ENCODE measurements at places on chromosomes 12 and 14.

DNA sequence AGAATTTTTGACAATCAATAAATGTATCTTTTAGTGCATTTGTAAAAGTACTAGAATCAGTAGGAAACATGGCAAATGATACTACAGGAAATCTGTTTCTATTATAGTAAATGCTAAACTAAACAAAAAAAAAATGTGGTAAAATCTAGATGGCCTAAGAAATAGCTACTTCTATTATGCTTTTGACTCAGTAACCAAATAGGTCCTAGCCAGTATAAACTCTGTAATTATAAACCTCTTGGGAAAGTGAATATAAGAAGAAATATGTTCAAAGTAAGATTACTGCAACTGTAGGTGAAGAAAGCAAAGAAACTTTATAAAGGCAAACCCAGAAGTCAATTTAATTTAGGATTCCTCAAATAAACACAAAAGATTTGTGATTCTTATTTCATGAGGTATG, 581.2 kb downstream of the LRFN5 start:
- no peak for DNase-seq

DNA sequence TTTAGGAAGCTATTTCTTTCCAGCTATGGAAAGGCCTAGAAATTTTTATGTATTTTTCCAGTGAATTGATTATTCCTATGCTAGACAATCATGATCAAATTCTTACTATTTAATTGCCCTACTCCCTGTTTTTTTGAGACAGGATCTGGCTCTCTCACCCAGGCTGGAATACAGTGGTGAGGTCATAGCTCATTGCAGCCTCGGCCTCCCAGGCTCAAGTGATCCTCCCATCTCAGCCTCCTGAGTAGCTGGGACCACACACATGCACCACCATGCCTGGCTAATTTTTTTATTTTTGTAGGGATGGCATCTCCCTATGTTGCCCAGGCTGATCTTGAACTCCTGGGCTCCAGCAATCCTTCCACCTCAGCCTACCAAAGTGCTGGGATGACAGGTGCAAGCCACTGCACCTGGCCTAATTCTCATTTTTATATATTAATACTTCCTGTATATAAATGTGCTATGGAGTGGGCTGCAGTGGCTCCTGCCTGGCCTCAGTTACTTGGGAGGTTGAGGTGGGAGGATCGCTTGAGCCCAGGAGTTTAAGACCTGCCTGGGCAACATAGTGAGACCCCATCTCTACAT, 16.0 kb upstream of the MDM2 start:
- no peak for DNase-seq

DNA sequence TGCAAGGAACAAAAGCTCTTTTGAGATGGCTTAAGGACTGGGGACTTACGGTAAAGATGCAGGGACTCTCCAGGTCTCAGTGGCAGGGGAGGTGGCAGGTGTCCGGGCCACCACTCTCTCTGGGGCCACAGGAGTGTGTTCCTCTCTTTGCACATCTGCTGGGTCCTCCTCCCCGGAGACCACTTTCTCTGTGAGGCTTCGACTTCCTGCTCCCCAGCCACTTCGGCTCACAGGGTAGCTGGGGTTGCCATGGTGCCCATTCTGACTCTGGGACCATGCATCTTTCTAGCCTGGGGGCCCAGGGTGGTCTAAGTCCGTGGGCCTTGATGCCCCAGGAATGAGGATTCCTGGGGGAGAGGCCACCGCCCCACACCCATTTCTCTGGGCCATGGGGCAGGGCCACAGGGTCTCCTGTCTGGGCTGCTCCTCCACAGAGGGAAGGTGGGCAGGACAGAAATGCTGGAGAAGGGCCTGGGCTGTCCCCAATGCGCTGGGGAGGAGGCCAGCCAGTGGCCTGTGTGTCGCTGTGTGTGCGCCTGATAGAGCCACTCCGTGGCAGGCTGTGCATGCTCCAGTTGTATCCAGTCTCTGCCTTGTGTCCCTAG, 38.5 kb downstream of the CCDC92 start:
- no peak for DNase-seq

DNA sequence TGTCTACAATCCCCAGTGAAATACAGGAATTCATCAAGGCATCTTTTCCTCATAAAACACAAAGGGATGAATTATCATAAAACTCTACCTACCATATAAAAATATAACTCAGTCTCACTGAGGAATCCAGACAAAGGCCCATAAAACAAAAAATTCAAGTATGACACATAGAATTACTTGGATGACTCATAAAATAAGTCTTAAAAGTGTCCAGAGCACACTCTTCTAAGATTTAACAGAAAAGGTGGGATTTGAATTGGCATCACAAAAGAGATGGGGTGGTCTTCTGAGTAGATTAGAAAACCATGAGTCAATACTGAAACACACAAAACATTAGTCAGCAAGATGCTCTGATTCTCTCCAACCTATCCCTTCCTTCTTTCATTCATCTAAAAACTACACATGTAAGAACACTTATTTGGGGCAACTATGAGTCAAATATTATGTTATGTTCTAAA, 202.7 kb upstream of the GARIN6 start:
- no peak for DNase-seq

GRCh38 chr12:14937689-14938088, 648 bp downstream of the ERP27 start:
- DNase-seq: no peak

DNA sequence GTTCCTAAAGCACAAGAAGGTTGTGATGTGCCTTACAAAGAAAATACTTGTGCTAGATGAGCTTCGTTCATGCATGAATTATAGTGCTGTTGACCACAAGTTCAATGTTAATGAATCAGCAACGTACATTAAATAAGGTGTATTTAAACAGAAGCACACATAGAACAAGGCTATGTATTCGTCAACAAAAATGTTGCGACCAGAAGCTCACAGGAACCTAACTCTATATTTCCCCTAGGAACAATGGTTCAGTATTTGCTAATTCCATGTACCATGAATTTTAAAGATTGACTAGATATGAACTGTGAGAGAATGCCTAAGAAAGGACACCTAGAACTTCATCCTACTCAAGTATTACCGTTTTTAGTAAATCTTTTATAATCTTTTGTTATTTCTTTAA, 149.6 kb downstream of the ITPR2 start:
- no peak for DNase-seq

GRCh38 chr14:44782775-44783238, 178.9 kb downstream of the KLHL28 start:
- no peak for DNase-seq

- no peak for DNase-seq
These were observed 93.8 kb downstream of the KIF21A start for GRCh38 chr12:39348941-39349626.

DNA sequence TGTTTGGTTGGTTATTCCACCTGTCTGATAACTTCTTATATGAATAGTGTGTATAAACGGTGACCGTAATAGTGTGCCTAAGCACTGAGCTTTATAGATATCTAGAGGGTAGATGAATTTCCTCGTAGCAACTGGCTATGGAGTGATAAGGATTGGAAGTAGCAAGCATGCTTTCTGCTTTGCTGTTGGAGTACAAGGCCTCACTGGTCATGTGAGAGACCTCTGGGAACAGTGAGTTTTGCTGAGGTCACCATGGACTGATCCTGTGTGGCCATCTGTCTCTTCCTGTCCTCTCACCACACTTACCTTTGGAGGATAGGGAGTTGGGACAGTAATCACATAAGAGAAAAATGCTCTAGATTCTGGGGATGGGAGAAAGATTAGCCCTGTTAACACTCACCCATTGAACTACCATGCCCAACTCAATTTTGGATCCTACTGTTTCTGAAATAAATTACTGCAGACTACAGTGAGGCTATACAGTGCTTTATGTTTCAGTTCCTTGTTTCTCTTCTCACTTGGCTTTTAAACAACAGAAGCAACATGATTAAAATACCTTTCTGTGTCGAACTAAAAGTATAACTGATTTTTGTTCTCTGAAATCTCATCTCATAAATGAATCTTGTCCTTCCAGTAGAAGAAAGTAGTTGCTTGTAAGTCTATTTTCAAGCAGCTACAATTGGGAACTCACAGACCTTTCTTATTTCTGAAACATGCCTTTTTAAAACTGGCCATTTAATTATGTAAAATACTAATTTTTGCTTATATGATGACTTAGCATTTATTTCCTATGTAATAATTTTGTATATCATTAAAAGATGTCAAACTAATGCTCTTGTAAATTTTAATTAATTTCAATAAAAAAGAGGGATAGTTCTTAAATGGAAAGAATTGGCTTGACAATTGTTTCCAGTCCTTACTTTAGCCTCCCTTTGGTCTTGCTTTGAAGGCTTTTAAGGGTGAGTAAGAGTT, 8.3 kb downstream of the TMX1 start:
- no peak for DNase-seq

- DNase-seq: no peak
These were observed 100.2 kb downstream of the GALC start for GRCh38 chr14:87892763-87893162.

DNA sequence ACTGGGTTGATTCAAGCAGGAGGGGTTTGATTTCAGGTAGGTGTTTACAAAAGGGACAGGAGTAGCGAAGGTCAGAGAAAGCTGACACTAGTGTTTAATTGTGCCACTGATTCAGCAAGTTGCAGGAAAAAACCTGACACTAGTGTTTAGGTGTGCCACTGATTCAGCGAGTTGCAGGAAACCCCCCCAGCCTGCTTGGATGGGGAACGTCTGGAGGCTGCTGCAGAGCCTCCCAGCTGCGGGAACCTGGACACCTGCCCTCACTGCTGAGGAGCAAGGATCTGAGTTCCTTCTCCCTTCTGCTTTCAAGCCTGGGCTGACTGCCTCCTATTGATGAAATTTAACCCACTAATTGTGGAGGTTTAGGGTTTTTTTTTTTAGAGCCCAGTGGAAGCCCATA, 84.2 kb downstream of the AVPR1A start:
- DNase-seq: no peak

- no peak for DNase-seq
These were observed 4.7 kb upstream of the MLXIP start for GRCh38 chr12:122073815-122074214.

- no peak for DNase-seq
These were observed 80.0 kb downstream of the PRIMA1 start for GRCh38 chr14:93708311-93708734.

GRCh38 chr12:52606581-52607218, 5.4 kb upstream of the KRT72 start:
- DNase-seq: no peak

DNA sequence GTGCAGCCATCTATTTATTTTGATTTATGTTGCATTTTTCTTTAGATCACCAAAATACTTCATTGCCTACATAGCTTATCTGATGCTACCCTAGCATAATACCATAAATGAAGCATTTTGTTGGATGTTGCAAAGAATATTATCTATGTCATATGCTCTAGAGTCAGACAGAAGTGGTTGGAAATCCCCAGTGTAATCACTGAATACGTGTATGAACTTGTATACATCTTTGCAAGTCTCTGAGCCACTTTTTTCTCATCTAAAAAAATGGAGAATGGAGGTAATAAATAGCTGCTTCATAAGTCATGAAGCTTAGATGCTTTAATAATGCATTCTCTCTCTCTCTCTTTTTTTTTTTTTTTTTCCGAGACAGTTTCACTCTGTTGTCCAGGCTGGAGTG, 18.5 kb downstream of the EVL start:
- no peak for DNase-seq

DNA sequence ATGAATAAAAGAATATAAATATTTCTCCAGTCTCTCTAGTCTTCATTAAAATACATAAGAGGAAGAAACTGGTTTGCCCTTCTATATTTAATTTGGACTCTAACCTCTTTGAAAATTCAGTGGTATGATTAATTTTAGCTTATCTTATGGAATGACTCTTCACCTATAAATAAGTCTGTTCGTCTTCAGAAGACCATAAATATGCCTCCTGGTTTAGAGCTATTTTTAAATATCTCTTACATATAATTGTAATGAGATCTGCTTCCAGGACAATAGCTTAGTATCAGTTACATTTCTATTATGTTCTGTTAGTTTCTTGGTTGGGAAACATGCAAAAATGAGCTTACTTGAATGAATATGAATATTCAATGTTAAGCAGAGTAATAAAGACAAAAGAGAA, 257.5 kb upstream of the HMGA2 start:
- DNase-seq: no peak

DNA sequence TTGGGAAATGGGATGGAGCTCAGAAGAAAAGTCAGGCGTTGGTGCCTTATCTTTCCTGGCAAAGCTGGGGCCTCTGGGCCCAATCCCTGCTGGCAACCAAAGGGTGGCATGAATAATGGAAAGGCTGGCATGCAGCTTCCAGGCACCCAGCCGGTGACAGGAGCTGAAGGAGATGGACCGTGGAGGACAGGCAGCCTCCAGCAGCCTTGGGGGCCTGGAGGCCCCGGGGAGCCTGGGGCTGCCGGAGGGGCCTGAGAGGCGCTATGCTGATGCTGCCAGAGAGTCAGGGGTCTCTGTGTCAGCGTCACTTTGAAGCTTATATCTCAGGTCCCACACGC, 38.2 kb upstream of the EML1 start:
- DNase-seq: no peak

- no peak for DNase-seq
These were observed 22.6 kb upstream of the DUSP16 start for GRCh38 chr12:12585115-12585863.

DNA sequence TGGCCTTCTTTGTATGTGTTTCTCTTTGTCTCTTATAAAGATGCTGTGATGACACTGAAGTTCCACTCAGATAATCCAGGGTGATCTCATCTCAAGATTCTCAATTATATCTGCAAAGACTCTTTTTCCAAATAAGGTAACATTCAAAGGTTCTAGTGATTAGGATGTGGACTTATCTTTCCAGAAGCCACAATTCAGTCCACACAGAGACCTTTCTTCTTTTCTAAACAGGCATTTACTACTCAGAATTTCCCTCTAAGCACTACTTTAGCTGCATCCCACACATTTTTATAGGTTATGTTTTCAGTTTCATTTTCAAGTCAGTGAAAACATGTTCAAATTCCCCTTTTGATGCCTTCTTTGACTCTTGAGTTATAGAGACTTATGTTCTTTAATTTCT, 9.0 kb upstream of the NKX2-1 start:
- no peak for DNase-seq

DNA sequence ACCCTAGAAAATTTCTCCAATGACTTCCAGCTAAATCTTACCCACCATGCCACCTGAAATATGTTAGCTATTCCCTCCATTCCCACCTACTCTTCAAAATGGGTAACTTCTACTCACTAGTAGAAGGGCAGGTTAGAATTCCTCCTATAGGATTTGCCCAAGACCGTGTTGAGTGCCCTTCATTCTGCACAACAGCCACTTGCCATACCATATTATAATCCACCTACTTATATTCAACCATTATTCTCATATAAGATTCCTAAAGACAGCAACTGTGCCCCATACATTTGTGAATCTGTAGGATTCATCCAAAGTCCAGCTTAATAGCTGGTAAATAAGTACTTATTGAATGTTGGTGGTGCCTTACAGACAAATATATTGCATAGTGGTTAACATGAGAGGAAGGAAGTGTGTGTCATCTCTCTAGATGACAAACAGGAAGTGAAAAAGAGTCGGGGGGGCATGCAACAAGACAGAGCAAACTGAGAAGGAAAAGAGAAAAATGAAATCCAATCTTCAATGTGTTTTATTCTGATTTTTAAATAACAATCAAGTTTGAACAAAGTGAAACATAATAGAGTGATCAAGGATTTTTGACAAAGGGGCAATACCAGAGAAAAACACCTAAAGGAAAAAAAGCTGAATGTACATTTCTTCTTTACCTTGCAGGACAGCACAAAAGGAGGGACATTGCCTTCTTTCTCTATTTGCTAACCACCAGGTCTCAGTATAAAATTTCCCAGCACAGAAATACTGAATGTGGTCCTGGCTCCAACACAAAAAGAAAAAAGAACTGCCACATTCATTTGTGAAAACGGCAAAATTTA, 389.3 kb upstream of the USP15 start:
- no peak for DNase-seq

All from NCI-H2081 treated with DMSO at 0.1 percent for 48 hours (cell line).